Choroid plexus epithelial cell (primary cell): ENCODE measurements at places on chromosomes 13 and 19.
A peak's percentile ranks its signal among the peaks of the same experiment; 100 is the strongest.

- DNase-seq = peak; percentile 40
Observed at GRCh38 chr13:24922387-24922744, 158.4 kb downstream of the RNF17 start.

DNA sequence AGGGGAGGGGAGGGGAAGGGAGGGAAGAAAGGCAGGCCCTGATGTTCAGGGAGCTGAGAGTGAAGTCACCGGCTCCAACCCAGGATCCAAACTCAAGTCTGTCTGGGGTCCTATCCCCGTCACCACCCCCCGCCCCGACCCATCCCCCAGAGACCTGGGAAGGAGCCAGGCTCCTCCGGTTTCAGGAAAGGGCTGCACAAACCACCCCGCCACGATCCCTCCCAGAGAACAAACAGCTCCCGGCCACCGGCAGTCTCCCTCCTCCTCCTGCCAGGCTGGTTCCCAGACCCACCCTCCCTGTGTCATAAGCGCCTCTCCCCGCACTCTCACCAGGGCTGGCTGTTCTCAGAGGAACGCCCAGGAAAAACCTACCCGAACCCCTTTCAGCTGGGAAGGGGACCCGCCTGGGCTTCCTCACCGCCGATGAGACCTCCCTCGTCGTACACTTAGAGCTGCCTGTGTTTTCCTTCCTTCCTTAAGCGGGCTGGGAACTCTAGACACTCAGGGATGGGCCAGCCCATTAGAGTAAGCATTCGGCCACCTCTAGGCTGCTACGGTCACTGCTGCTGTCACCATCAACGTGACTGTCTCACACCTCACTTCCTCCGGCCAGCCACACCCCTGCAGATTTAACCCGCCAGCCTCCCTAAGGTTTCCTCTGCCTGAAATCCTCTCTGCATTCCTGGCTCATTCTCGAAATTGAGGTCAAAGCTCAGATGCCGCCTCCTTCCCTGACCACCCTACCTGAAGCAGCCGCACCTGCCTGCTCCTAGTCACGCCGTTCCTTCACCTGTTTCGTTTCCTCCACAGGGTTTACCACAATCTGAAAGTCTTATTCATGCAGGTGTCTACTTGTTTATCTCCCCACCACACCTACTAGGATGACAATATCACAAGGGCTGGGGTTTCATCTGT lies 6.3 kb upstream of the RDH13 start:
- no peak for DNase-seq

DNA sequence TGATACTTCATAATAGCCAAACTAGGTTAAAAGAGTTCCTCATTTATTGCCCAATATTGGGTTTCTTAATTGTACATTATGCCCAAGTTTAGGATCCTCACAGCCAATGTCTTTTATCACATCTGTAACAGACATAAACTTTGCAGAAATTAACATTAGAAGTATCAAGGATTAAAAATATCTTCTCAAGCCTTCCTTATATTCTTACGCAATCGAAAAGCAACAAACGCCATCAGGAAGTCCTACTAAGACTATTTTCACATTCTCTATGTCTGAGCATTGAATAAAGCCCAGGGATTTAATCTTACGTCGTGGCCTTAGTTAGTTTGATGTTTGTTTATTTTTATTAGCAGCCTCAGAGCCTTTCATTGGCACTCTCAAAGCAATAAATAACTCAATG lies 1660.4 kb upstream of the MIR17HG start:
- DNase-seq = peak; percentile 16

- no peak for DNase-seq
Observed at GRCh38 chr19:56942756-56943155, 102.2 kb upstream of the PEG3 start.

GRCh38 chr13:92836171-92836570 lies 390.4 kb upstream of the GPC6 start:
- DNase-seq = no peak

DNA sequence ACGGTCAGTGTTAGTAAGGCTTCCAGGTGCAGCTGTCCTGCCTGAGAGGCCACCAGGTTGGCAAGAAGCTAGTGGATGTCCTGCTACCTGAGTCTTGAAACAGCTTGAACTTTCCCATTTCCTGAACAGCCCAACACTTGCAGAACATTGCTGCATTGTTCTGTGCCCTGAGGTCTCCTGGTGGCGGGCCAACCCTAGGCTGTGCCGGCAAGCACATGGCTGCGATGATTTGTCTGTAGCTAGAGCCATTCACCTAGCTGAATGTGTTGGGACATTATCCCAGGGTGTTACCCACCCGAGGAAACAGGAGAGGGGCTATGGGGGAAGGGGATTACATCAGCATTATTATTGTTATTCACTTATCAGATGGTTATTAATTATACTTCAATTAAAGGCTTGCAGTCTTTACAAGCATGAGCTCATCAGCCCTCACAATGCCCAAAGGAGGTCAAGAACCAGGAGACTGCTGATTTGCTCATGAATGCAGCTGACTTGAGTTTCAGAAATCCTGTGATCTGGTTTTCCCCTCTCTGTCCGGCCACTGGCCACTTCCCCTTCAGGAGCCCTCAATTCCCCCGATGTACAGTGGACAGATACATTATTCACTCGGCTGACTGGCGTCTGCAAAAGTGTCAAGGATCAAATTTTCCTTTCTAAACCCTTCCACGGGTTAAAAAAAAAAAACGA lies 187.6 kb upstream of the TSC22D1 start:
- peak; percentile 30 for DNase-seq

DNA sequence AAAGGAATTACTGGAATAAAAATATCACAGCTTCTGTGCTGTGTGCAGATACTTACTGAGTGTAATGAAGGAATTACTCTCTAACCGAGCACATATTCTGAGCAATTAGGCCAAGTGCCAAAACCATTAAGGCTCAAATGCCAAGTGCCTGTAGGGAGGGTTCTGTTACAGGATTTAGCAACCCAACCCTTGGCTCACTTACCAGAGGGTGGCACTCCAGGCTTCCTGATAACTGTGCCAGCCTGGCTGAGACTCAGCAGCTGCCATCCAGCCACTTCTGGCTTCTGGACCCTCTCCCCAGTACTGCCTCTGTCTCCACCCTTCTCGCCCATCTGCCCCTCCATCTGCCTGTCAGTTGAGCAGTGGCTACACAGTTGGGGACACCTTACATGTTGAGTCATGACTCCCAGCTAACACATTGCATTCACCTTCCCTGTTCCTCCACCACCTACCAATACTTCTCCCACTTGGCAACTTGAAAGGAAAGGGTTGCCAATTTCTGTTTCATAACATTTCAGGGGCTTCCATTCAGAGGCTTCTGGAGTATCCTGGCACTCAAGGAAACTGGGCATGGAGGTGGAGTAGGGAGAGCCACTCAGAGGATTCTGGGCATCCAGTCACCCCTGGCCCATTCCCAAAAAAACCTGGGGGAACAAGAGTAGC lies 110.5 kb downstream of the COG6 start:
- DNase-seq = peak; percentile 31

DNA sequence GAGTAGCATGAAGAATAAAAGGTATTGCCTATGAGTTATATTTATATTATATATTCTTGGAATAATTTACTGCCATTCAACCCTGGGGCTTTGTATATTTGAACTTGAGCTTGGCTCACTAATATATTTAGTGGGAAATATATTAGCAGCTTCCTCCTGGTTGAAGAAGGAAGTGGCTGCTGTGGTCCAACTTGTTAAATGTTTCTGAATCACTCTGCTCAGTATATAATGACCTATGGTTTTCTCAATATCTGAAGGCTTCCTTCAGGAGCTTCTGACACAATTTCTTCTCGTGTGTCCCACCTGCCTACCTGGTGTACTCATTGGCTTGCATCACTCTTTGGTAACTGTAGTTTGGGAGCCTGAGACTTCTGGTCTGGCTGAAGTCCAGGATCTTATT lies 646.4 kb downstream of the TBC1D4 start:
- no peak for DNase-seq

- peak; percentile 59 for DNase-seq
Observed at GRCh38 chr13:109989686-109990085, 203.3 kb upstream of the IRS2 start.

- DNase-seq = peak; percentile 53
Observed at GRCh38 chr19:4009990-4010807, 2.7 kb downstream of the PIAS4 start.

DNA sequence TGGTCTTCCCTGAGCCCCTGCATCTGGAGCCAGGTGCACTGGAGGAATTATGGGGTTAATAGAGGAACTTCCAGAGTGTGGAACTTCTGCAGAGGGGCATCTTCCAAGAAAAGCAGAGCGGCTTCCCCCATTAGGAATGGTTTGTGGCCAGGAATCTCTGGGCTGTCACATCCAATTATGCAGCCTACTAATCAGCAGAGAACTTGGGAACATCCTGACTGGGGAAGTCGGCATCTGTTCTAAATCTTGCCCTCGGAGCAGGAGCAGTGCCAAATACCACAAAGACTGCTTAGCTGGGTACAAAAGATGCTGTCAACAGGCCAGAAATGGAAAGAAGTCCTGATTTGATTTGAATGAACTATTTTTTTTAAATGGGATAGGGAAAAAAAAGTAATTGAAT lies 435.1 kb downstream of the ZNF536 start:
- no peak for DNase-seq

DNA sequence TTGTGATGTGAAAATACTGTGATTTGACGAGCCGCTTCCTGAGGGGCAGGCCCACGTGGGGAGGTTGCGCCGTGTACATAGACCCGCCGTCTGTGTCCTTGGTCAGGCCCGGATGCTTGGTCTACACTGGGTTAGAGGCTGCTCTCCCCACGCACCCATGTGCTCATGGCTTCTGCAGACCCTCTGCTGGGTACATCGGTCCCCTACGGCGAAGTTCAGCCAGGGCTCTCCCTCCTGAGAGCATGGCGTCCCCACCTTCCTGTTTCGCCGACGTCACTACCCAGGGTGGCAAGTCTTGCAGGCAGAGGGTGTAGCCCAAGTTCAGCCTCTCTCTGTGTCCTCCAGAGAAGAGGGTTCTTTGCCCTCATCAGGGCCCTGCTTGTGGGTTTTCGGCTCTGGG lies 11.0 kb downstream of the COMP start:
- DNase-seq = no peak

DNA sequence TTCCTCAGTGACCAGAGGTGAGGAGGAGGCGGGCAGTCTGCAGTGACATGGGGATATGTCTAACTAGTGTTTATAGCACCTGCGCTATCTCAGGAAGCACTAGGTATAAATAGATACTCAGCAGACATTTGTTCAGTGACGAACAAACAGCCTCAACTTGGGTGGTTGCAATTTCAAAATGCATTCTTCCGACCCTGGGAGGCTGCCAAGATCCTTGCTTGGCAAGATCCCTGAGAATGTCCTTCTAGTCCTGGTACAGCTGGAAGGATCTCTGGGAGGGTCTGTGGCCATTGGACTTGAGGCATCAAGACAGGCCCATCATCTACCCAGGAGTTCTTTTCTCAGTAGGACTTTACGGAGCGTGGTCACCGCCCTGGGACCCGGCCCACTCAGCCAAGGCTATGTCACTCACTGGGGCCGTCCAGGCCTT lies 299.5 kb downstream of the ZNF536 start:
- no peak for DNase-seq

DNA sequence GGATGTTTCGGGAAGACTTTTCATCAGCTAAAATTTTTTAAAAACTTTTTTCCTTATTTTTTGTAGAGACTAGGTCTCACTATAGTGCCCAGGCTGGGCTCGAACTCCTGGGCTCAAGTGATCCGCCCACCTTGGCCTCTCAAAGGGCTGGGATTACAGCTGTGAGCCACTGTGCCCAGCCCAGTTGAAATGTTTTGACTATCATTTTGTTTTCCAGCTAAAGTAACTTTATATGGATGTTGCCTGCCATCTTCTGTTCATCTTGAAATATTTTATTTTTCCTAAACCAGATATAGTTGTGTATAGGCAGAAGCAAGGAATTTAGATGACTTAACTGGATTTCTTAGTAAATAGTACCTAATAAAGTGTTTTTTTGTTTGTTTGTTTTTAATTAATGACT lies 7.0 kb downstream of the CAB39L start:
- peak; percentile 81 for DNase-seq

GRCh38 chr19:46225558-46226004 lies 4.0 kb upstream of the IGFL1 start:
- DNase-seq = peak; percentile 25

DNA sequence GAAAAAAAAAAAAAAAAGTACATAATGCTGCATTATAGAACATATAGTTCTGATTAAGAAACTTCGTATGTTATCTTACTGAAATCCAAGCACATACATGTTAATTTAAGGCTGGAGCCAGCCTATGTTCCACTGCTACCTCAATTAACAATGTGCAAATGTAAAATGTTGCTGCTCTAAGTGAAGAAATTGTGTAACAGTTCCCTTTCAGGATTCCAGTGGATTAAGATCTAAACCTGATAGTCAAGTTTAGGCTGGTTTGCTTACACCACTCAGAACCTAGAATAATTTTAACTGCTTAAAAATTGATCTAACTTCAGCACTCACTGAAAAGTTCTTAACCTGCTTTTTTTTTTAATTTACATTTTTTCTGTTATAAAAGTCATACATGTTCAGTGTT lies 4.2 kb downstream of the VPS36 start:
- DNase-seq = no peak

GRCh38 chr13:38564256-38565150 lies 122.4 kb upstream of the FREM2 start:
- DNase-seq = no peak

GRCh38 chr13:44232774-44233173 lies 140.8 kb upstream of the SERP2 start:
- DNase-seq = no peak

DNA sequence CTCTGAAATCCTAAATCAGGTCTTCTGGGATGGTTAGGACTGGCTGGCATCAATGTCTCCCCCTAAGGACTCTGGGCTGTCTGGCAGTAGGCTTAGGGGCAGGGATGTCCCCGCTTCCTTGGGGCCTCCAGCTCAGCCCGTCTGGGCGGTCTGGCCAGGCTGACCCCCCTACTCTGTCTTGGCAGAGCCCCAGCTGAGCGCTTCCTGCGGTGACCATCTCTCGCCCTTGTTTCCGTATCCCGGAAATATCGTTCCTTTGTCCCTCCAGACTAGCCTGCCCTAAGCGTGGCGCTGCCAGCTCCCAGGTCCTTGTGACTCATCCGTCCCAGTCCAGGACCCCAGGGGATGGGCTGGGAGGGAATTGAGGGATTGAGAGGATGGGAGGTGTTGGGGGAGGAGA lies 11.3 kb downstream of the GTPBP3 start:
- DNase-seq = peak; percentile 49

- peak; percentile 3 for DNase-seq
Observed at GRCh38 chr19:21483589-21484170, 21.7 kb upstream of the ZNF429 start.

- peak; percentile 76 for DNase-seq
Observed at GRCh38 chr13:84445776-84446175, 563.5 kb upstream of the SLITRK1 start.

GRCh38 chr19:46515290-46515609 lies 19.6 kb upstream of the PNMA8B start:
- DNase-seq = no peak

GRCh38 chr13:110000534-110001345 lies 214.4 kb upstream of the IRS2 start:
- no peak for DNase-seq

DNA sequence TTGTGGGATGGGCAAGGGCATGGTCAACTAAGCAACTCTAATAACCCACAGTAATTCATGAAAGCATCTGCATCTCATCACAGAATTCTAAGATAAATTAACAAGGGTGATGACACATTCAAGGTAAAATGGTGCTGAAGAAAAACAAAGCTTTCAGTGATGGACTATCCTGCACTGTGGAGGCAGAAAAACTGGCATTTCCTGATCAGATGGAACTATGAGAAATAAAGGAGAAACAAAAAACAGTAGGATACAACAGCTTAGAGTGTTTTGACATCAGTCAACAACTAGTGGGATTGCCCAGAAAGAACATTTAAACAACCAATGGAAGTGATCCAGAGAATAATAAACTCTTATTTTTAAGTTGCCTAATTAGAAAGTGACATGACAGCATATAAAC lies 327.0 kb downstream of the KLF5 start:
- no peak for DNase-seq

- no peak for DNase-seq
Observed at GRCh38 chr19:30109565-30109964, 167.5 kb downstream of the URI1 start.
